Activated CD4-positive, alpha-beta T cell treated with anti-CD3 and anti-CD28 coated beads for 4 hours (primary cell): ENCODE measurements at places on chromosomes 3 and 15.

DNA sequence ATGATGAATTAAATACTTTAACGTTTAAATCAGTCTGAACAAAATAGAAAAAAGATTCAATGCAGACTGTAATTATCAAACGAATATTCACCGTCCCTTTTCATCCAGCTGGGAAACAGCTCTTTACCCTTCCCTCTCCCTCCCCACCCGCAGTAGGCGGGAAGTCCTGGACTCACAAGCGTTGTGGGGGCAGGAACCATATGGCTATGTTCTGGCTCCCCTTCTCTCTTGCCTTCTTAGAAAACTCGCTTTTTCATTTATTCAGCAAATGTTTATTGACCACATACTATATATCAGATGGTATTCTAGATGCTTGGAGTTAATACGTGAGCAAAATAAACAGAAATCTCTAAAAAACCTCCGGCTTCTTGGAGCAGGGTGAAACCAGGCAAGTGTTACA, 715 bp upstream of the SCAPER start:
- no peak for DNase-seq

DNA sequence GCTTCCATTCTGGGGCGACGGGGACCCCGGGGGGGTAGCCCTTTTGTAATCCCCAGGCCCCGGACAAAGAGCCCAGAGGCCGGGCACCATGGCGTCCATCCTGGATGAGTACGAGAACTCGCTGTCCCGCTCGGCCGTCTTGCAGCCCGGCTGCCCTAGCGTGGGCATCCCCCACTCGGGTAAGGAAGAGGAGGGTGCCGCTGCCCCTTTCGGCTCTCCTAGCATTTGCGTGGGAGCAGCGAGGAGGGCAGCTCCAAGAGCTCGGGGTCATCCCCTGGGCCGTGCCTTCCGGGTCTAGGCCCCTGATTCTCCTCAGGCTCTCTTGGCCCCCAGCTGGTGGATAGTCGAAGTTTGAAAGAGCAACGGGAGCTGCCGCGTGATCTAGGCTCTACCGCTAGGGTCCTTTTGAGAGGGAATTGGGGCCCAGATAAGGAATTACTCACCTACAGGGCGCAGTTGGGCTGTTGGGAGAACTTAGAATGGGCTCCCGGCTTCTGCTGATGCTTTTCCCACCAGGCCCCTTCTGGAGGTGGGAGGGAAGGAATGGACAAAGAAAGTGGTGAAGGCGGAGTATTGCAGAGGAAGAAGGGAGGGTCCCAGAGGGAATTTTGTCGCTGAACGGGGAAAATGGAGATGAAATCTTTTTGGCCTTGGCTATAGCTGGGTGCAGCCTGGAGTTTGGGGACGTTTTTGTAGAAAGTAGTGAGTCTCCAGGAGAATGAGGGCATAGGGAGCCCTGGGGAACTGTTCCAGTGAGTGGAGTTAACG, 615 bp downstream of the VPS18 start:
- DNase-seq, result peak; percentile 53

DNA sequence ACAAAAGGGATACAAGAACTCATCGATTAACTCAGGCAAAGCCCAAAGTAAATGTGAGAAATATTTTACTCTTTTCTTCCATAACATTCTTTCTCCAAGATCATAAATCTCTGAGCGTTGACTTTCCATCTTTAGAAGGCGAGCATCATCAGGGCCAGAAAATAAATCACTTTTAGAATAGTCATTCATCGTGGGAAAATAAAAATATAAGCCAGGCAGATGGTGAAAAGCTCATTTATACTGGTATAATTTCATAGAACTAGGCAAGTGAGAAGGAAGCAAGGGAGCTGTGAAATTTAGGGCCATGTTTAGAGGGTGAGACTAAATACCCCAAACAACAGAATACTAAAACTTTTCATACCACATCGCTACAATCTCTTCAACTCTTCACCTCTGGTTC, 191.0 kb downstream of the STT3B start:
- no peak for DNase-seq

DNA sequence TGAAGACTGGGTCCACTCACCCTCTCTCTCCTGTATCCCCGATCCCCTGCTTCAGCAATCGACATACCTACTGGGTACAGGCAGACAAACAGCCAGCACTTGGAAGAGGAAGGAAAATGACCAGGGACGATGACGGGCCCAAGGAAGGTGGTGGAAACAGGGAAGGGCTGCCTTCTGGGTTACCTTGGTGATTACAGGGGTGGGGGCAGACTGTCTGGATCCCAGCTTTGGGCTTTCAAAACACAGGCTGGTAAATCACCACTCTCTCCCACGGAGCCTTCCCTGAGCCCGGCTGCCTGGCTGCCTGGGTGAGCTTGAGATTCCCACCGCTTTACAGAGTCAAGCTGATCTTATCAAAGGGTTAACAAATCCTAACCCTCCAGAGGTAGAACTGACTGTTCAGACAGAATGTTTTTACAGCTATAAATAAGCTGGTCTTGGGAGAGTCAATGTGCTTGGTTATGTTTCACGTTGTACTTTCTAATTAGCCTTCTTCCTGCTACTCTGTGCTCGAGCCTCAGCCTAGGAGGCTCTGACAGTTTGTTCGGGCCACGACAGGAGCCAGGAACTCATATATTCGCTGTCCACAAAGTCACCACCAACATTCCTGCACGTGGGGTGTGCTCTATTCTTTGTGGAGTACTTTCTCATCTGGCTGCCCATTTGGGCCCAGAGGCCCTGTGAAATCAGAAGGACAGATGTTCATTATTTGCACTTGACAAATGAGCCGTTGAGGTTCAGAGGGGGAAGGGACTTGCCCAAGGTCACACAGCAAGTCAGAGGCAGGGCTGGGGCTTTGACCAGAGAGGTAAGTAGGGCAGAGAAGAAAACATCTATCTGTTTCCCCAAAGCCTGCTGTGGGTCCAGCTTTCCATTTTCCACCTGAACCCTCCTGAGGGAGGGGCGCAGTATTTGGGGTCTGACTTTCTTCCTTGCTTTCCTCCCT, 63.5 kb downstream of the FEM1B start:
- DNase-seq, result no peak

DNA sequence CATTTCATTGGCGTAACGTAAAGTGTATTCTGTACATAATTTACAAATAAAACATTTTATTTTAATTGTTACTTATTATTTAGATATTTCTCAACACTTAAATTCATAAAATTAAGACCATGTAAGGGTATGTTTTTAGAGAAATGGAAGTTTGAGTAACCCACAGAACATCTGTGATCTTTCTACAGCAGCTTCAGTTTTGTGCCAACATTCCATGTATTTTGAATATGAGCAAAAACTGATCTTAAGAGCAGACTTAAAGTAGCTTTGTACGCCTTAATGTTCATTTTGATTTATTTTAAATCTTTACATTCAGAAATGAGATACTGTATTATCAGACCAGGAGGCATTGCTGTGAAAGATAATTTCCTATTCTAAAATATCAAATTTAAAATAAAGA, 27.2 kb downstream of the SEC62 start:
- no peak for DNase-seq

DNA sequence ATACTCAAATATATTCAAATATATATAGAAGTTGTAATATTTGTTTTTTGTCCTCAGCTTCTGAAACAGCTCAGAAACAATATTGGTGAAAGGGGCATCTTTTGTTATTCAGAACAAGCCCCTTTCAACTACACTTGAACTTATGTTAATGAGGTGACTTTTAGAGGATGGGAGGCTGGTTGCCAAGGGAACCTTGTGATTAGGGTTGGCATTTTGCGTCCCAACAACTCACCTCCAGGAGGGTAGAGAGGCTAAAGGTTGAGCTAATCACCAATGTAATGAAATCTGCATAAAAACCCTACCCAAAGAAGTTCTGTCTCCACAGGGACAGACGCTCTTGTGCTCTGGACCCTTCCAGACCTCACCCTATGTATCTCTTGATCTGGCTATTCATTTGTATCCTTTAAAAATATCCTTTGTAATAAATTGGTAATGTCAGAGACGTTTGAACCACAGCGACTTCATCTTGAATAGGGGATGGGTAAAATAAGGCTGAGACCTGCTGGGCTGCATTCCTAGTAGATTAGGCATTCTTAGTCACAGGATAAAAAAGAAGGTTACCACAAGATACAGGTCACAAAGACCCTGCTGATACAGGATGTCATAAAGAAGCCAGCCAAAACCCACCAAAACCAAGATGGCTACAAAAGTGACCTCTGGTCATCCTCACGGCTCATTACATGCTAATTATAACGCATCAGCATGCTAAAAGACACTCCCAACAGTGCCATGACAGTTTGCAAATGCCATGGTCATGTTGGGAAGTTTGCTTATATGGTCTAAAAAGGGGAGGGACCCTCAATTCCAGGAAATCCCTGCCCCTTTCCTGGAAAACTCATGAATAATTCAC, 111.1 kb downstream of the FMN1 start:
- no peak for DNase-seq

DNA sequence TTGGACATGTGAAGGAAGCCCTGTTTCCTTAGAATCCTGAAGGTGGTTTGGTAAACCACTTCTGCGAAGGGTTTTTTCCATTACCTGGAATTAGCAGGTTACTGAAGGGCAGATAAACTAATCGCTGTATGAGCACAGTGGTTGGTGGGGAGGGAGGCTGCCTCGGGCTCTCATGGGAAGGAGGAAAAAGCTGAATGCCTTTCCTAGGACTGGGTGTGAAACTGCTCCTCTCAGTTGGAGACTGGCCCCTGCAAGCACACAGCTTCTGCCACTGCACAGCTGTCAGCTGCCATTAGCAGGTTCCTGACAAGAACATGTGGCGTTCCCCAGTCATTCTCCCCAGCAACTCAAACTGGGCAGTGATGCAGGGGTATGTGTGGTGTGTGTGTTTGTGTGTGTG, 376.3 kb downstream of the GAP43 start:
- no peak for DNase-seq

GRCh38 chr3:10025205-10026083, 793 bp upstream of the FANCD2 start:
- no peak for DNase-seq

GRCh38 chr3:123272547-123272946, 70.8 kb downstream of the SEC22A start:
- no peak for DNase-seq

DNA sequence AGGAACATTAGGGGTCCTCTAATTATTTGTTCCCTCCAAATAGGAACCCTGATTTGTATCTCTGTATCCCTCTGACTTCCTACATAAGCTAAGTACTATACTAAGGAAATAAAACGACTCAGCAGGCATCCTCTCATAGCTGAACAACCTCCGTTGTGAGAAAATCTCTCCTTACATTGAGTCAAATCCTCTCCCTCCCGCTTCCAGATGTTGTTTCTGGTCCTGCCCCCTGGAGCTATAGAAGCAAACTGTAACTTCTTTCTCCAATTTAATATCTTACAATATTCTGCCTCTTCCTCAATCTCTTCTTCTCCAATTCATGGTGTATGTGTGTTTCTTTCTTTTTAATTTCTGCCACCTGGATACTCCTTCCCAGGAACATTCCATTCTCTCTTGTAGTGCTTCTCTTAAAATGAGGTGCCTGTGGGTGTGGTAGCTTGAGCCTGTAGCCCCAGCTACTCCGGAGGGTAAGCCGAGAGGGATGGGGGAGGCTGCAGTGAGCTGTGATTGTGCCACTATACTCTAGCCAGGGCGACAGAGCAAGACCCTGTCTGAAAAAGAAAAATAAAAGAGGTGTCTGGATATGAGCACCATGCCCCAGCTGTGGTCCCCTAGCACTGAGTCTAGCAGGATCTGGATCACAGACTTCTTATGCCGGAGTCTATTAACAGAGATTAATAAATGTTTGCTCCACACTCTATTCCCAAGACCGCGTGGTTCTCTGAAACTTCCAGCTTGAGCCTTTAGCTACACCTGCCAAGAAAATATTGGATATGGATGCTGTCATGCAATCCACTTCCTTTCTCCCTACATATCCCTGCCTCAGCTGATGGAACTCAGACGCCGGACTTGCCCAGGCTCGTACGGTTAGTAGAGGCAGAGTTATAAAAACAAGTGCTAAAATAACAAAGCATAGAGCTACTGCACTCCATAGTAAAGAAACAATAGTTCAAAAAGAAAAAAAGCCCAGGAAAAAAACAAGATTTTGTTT, 42.9 kb upstream of the NEO1 start:
- no peak for DNase-seq

DNA sequence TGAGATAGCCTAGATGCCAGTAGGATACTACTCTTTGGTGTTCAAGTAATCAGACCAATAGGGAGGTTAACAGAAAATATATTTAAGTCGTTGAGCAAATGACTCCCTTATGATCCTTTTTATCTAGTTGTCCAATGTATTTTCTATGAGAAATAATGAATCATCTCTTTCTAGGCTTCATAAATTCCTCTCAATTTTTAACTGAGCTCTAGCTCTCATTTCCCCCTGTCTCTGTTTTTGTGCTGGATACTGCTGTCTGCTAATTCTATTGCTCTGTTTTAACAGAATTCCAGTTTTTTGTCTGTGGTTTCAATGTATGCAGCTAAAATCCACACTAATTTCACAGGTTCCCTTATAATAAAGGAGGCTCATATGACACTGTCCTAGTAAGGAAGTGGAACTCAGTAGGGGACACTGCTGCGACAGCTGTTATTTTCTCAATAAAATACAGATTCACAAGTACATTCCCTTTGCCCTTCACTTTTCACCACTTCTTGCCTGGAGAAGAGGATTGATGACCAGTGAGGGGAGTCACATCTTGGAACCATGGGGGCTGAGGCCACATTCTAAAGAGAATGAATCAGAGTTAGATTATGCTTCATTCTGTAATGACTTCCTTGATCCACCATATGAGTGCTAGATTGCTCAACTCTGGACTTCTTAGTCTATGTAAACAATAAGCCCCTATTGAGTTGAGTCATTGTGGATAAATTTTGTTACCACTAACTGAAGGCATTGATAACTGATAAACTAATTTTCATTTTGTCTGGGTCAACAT, 558.7 kb upstream of the KCNMB2 start:
- DNase-seq, result no peak
